ENCODE measurements at places on chromosomes 3 and 15.

DNA sequence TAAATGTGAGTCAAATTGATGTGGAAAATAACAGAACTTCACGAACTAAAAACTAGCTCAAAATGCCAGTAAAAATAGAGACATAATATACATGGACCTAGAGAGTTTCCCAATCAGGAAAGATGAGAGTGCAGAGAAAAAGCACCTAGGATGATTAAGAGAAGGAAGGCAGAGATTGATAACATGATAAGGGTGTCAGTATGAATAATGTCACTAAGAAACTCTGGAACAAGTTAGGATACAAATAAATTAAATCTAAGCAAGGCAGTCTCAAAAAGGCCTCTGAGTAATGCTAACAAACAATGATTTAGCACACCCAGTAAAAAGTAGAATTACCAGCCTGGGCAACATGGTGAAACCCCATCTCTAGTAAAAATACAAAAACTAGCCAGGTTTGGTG lies 304.7 kb upstream of the DPPA4 start:
- DNase-seq, result no peak

DNA sequence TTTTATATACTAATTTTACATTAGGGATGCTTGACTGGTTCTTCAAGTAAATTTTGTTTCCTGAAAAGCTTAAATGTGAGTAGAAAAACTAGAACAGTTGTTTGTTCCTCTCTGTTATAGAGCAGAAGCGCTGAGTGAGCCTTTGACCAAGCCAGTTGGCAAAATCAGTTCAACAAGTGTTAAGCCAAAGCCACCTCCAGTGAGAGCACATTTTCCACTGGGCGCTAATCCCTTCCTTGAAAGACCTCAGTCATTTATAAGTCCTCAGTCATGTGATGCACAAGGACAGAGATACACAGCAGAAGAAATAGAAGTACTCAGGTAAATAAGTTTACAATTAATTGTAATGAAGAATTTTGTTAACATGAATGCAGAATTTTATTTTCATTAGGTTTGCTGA lies 14.6 kb downstream of the CAPN7 start:
- DNase-seq, result no peak

DNA sequence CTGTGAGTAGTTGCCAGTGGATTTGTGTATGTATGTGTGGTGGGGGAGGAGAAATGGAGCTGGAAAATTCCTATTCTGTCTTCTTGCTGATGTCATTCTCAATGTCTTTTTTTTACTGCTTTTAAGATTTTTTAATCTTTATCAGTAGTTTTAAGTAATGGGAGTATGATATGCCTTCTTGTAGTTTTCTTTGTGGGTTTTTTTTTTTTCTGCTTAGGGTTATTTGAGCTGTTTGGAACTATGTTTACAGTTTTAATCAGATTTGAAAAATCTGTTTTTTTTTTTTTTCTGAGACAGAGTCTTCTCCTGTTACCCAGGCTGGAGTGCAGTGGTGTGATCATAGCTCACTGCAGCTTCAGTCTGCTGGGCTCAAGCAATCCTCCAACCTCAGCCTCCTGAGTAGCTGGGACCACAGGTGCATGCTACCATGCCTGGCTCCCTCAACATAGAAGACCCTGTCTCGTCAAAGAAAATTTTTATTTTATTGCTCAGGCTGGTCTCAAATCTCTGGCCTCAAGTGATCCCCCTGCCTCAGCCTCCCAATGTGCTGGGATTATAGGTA lies 37.1 kb downstream of the RPL39L start:
- DNase-seq, result no peak

- no peak for DNase-seq
Observed at GRCh38 chr3:167783781-167784180, 48.3 kb downstream of the SERPINI1 start.

DNA sequence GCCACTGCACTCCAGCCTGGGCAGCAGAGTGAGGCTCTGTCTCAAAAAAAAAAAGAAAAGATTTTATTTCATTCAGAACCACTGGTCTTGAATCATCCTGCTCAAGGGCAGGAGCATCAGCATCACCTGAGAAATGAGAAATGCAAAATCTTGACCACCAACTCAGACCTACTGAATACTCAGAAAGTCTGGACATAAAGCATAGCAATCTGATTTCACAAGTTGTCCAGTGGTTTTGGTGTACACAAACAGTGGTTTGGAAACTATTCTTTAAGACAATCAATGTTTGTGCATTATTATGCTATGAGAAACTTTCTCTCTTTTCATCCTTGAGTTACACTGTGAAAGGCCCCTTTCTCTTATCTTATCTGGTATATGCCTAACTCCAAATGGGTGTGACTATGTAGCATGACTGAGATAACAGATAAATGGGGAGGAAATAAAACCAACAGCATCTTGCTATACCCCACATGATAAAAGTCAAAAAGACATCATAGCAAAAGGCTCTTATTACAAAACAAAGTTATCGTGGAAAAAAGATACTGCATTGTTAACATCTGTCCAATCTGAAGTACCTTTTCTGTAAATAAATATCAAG lies 174.2 kb upstream of the STT3B start:
- DNase-seq, result no peak

Measured in DMS79 (cell line).